ENCODE measurements at places on chromosomes 2 and 18.

DNA sequence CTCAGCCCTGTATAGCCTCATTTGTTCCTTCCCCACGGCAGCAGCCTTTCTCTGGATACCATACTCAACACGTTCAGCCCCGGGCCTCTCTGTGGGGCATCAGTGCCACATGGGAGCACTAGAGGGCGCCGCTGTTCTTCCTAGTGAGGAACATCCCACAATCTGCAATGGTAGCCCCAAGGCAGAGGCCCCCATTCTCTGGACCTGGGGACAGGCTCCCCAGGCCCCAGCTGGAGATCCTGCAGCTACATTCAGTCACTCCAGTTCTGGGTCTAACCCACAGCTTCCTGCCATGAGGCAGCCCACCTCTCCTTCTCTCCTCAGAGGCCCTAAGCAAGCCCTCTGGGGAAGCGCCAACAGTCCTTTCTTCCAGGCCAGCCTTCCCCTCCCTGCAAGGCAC, 14.2 kb upstream of the SFXN5 start:
- DNase-seq = peak; percentile 87

DNA sequence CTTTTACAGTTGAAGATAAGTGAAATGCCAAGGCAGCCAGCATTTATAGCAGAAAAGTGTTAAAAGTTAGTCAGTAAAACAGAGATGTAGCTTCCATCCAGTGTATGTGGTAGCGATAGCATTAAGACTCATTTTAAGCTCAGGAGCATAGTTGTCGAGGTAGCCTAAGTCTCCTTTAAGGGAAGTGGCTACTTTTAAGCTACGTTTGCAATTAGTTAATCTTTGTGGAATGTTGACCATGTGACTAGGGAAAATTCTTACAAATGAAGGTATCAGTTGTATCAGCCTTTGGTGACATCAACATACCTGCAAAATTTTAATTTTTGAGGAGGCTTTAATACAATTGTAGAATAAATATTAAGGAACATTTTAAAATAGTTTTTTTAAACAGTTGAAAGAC, 61.9 kb downstream of the LHCGR start:
- no peak for DNase-seq

DNA sequence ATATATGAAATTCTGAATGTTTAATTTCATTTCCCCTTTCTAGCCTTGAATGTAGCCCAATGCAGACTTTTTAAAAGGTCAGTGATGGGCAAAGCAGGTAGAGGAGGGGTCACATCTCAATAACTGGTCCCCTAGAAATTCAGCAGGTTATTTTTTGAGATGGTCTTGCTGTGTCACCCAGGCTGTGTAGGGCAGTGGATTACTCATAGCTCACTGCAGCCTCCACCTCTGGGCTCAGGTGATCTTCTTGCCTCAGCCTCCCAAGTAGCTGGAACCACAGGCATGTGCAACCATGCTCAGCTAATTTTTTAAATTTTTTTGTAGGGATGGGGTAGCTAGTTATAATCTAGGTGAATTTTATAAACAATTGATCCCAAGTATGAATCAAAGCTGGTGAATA, 8.8 kb downstream of the IAH1 start:
- DNase-seq = no peak

DNA sequence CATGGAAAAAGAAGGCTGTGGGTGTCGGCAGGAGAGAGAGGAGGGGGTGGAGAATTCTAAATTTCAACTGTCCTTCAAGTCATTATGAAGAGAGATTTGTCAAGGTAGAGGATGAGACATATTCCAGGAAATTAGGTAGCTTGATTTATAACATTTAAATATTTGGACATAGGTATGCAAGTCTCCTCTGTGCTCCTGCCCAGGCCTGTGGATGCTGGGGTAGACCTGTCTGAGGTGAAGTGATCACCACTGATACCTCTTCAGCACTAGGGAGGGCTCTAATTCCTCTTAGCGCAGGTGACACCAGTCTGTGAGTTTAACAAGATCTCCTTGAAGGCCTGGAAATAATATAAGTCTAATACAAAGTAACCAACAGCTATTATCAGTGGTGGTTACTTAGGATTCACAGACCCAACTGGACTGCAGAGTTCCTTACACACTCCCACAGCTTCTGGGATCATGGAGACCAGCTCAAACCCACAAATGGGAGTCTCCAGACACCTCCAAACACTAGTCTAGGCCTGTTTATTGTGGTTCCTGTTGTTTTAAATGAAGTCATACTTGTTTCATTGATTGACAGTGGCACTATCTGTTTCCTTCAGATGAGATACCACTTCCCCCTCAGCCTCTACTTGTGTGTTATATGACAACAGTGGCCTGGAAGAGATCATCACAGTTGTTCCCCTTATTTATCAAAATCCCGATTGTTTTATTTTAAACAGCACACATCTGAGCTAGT, 104.1 kb upstream of the ITPRID2 start:
- no peak for DNase-seq

DNA sequence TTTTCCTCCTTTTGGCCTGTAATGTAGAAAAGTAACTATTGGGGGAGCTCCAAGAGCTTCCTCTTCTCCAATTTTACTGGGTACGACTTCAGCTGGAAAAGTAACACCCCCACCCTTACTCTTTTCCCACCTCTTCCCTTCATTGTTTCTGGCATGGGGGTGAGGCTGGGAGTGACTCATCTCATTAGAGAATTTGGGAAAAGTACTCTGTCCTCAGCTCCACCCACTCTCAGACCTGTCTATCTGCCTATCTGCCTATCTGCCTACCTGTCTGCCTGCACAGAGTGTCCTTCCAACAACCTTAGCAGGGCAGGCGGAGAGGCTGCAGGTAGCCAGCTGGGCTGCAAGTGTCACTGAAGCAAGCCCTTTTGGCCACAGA, 93.6 kb downstream of the EPHA4 start:
- no peak for DNase-seq

DNA sequence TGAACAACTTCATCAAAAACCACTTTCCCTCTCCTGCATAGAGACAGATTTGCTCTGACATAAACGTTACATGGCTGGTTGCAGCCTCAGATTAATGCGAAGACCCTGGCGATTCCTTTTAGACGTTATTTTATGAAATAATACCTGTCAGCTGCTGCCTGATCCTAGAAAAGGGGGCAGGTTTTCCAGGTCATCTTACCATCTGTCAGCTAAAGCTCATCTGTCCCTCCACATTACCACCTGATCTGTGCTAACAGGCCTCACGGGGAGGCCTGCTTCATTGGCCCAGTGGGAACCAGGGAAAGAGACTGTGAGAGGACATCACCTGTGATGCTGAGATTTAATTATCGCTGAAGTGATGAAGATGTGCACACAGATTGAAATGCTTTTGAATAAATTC, 261.0 kb downstream of the ARHGAP15 start:
- DNase-seq = no peak

DNA sequence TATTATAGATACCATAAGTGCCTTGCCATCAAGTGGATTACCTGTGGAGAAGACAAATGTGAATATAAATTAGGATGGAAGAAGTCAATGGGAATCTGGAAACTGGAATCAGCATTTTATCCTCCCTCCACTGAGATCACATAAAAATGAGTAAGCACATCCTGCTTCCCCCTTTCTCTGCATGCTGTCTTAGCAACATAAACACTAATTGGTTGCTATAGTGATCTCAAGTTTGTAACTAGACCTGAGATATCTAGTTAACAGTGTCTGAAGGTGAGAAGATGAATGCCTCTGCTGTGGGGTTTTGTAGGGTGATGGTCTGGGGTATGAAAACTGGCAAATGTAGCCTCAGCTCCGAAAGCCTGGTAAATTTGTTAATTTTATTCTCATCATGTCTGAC, 1357.5 kb upstream of the CELF4 start:
- no peak for DNase-seq

DNA sequence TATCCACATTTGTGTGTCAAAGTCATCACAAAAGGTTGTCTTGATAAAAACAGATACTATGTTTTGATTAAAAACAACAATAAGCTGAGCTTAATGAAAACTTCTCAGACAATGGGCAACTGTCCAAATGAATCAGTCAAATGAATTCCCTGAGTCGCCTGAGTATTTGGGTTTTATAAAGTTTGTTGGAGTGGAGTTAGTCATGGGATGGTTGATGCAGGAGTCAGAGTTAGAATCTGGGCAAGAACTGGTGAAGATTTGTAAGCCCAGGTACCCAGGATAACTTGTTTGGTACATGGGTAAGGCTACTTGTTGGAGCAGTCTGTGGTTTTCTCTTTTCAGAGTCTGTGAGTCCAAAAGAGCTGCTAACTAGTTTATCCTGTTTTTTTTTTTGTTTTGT, 34.4 kb upstream of the RAPGEF4 start:
- DNase-seq = no peak

DNA sequence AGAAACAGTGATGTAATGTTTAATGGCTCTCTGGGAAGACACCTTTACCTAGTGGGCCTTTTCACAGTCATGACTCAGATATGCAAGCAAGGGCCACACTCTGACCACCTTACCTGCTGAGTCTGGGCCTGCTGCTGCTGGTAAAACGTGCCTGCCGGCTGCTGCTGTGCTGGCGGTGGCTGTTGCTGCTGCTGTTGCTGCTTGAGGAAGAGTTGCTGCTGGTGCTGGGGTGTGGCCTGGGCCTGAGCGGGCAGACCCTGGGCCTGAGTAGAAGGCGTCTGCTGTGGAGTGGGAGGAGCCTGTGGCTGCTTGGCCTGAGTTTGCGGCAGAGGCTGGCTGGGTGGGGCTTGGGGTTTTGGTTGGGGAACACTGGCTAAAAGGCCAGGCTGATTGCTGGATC, 81.6 kb upstream of the NFU1 start:
- DNase-seq = no peak

DNA sequence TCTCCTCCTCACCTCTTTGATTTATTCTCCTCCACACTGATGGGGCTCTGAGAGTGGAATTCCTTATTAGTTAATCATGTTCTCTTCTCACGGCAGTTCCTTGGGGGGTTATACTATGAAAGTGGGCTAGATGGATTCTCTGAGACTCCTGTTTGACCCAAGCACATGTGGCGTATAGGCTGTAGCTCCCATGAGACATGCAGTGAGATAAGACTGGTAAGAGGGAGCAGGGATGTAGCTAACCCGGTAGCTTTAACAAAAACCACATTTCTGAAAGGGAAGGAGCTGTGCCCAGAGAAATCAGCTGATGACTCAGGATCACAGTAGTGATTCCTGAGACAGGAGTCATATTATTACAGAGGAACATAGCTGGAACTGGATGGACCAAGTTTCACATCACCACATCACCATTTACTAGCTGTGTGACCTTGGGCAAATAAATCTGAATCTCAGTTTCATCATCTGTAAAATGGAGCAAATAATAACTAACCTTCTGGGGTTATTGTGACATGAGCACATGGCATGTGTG, 82.9 kb downstream of the CRIM1 start:
- DNase-seq = no peak

DNA sequence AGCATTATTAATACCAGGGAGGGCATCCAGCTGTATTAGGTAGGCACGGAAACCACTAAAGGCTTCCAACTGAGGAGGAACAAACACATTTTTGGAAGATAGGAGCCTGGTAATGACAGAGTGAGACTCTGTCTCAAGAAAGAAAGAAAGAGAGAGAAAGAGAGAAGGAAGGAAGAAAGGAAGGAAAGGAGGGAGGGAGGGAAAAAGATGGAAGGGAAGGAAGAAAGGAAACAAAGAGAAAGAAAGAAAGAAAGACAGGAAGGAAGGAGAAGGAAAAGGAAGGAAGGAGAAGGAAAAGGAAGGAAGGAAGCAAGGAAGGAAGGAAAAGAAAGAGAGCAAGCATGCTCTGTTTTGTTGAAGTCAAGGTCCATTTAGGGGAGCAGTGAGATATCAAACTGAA, 103.8 kb upstream of the RFX8 start:
- DNase-seq = no peak

DNA sequence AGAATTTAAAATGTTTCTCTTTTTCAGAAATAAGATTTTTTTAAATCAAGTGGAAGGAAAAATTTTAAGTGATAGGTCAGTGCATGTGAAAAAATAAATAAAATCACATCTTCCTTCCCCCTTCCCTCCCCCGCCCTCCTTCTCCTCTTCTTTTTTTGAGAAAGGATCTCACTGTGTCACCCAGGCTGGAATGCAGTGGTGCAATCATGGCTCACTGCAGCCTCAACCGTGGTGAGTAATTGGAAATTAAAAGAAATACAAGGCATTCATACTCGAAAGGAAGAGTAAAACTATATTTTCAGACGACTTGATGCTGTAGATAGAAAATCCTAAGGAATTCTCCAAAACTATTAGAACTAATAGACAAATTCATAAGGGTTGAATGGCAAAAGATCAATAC, 16.9 kb upstream of the CRACDL start:
- no peak for DNase-seq

DNA sequence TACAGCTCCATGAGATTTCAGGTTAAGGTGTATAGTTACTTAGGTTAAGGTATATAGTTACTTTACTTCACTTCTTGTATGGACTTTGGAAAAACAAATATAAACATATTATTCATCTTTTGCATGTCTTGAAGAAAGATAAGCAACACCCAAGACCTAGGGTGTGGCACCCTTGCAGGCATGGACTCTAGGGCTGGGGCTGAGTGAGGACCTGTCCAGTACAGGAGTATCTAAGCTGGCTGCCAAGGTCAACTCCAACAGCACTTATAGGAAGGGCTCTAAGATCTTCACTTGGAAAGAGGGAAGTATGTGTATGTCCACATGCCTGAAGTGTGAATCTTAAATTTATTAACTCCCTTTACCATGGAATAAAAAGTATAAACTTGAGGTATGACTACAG, 7.1 kb upstream of the TMEM163 start:
- no peak for DNase-seq

- no peak for DNase-seq
Measured at GRCh38 chr18:63253014-63253413, 66.6 kb downstream of the BCL2 start.

DNA sequence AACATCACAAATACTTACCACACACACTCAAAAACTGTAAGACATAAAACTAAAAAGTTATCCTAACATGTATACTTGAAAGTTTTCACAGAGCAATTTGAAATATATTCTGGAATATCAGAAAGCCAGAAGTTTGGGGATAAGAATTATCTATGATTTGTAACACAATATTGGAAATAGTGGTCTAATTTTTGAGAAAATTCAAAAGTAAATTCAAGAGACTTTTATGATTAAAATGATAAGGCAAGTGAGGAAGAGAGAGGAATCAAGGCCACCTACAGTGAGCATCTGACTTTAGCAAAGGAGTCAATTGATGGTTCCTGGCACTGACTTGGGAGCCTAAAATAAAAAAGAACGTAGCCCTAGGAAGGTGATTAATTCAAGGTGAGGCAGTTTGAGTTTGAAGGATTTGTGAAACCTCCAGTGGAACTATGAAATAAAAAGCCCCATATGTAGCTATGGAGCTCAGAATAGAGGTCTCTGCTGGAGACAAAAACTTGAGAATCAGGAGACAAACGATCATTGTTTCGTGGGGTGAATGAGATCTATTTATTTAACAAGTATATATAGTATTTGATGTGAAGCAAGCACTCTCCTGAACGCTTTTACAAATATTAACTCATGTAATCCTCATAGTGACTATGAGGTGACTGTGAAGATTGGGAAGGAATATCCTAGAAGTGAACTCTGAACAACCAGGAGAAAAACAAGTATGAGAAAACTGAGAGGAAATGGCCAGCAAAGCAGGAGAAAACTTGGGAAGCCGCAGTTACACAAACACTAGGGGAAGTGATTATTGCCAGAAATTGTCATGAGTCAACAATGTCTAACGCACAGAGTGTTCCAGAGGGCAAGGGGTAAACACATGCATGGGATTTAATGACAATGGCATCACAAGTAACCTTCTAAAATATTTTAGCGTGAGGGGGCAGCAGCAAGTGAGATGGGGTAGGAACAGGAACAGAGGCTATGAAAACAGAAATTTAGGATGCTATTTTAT, 12.8 kb downstream of the TFPI start:
- DNase-seq = no peak
